ENCODE measurements at places on chromosomes 12 and 14.

- DNase-seq: no peak
Observed at GRCh38 chr14:82366803-82367202, 833.1 kb upstream of the SEL1L start.

- peak; percentile 78 for DNase-seq
Observed at GRCh38 chr12:69534389-69534822, 50.9 kb upstream of the CCT2 start.

DNA sequence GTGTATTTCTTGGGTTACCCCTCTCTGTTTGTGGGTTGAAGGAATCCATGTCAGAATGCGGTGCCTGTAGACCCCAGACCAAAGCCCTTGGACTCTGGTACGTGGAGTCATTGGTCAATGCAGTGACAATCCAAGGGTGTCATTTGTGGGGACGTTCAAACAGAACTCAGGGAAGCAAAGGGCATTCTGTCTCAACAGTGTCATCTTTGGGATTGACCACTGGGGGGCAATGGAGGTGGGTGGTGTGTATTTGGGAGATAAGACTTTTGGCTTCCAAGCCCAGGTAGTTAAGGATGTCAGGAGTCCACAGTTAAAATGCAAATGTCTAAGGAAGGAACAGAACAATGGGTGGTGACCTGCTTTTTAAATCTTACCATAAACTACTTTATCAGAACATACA is 54.6 kb upstream of the CCDC175 start:
- no peak for DNase-seq

GRCh38 chr14:72876005-72876709 is 17.7 kb downstream of the DPF3 start:
- DNase-seq: no peak

GRCh38 chr12:45324391-45324790 is 108.5 kb downstream of the ANO6 start:
- DNase-seq: no peak

- DNase-seq: no peak
Observed at GRCh38 chr14:64698903-64699302, 5.3 kb upstream of the PLEKHG3 start.

DNA sequence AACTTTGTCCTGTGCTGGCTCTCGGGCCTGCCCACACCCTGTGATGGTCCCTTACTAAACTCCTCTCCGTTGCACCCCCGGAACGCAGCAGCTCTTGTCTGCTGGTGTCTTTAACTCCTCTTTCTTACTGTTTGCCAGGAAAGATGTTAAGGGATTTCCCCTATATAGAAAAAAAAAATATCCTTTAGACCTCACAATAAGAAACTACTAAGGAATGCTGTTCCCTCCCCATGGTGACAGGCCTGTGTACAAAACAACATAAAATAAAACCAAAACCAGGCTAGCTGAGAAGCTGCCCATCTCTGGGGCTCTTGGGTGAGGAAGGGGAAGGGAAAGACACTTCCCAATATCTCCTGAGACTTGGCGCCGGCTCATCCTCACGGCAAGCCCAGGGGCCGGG is 95.4 kb downstream of the CHGA start:
- no peak for DNase-seq

GRCh38 chr12:65495233-65495632 is 216.8 kb downstream of the MSRB3 start:
- no peak for DNase-seq

DNA sequence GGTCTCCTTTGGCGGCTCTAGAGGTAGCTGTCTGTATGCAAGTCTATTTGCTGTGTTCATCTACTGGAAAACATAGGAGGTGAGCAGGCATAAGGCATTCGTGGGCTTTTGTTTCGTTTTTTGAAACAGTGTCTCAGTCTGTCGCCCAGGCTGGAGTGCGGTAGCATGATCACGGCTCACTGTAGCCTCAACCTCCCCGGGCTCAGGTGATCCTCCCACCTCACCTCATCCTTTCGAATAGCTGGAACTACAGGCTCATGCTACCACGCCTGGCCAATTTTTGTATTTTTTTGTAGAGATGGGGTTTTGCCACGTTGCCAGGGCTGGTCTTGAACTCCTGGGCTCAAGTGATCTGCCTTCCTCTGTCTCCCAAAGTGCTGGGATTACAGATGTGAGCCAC is 27.5 kb downstream of the FLVCR2 start:
- no peak for DNase-seq

- DNase-seq: no peak
Observed at GRCh38 chr14:28744126-28744525, 22.5 kb upstream of the FOXG1 start.

DNA sequence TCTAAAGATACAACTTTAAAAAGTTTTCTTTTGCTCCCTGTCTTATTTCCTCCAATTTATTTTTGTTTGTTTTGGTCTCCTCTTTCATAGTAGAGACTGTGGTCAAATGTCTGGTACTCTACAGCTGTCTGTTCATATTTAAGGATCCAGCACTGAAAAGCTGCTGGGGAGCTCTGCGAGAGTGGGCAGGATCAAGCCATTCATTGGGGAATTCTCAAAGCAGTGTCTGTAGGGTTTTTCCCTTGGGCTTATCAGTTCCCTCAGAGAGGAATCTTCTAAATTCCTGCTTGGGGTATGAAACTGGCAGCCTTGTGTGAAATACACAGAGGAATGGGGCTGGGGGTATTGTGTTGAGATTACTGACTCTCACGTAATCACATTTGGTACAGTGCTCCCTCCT is 52.3 kb downstream of the FNTB start:
- no peak for DNase-seq

DNA sequence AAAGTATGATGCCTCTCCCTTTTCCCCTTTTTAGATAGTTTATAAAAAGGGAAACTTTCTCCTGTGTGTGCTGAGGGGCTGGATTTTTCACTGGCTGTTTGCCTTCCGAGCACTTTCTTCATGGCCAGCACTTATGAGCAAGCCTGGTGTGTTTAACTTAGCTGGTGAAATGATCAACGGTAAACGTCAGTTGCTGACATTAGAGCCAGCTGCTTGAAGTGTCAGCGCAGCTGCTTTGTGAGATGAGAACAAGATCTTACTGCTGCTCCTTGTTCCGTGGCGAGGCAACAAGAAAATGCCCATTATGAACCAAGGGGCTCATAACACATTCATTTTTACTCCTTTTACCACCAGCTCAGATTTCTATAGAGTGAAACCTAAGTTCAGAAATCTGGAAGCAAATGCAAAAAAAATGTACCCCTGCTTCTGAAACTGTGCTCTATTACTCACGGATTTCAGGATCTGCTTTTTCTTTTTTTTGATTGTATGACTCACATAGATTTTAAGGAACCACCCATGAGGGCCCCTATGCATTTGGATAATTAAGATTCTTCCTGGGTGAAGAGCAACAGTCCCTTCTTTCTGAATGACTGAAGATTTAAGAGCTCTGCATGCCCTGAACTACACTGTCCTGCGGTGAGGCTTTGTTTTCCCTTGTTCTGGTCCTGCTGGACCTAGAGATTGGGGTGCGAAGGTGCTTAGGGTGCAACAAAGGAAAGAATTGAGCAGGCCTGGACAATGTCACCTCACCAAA is 74.3 kb upstream of the CPM start:
- DNase-seq: no peak

DNA sequence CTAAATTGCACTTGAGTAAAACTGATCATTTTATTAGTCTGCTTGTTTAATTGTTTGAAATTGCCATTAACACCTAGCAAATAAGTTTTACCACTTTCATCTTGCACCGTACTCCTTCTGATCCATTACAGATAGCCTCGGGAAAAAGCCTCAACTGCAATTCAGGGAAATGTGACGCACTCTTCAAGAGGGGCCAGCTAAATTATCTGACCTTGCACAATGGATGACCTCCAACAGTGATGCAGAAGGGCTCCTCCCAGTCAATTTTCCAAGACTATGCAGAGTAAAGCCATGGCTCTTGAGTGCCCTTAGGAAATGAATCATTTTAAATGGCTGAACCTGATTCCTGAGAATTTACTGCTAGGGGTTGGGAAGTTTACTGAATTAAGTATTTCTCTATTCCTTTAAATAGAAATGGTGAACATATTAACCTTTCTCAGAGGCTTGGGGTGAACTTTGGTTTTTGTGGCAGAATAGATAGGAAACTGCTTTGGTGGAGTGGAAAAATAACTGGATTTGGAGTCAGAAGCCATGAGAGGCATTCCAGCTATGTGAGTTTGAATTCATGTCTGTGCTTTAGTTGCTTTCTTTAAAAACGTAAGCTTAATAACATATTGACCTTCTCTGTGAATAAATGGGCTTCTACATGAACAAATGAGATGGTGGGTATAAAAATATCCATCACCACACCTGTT is 64.8 kb upstream of the OVCH1 start:
- no peak for DNase-seq

DNA sequence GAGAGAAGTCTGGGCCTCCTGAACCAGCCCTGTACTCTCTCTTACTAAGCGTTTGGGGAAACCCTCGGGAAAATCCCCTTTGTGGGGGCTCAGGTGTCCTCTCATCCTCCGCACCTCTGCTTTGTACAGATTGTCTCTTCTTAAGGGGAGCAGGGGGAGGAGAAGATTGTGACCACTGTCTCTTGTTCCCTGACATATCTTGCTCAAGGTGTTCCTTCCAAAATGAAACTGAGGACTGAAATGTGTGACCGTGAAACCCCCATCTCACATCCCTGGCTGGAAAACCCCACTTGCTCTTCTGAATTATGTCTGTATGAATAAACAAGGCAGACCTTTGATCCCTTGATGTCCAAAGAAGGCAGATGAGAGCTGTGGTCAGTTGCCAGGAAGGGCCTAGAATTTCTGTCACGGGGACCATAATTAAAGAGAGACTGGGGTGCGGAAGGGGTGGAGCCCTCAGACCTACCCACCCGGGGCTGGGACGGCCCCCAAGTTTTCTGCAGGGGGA is 369.8 kb downstream of the AACS start:
- no peak for DNase-seq

- no peak for DNase-seq
Observed at GRCh38 chr12:19794116-19794515, 354.8 kb downstream of the AEBP2 start.

GRCh38 chr12:49636574-49636973 is 13.2 kb downstream of the PRPF40B start:
- no peak for DNase-seq

DNA sequence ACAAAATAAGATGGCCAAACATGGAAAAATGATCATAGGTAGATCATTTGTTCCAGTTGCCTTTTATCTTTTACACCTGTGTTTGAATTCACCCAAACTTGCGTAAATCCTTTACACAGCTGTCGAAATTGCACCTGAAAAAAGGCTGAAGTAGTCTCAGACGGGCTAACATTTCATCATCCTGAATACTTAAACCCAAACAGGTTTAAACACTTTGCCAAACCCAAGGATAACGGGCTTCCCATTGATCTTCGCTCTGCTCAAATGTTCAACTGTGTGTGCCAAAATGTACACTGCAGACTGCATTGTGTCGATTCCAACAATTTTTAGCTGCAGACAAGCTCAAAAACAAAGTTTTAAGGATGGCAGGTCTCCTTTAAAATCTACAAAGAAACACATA is 288.7 kb upstream of the DDHD1 start:
- DNase-seq: no peak

GRCh38 chr14:33026850-33027430 is 88.3 kb downstream of the NPAS3 start:
- no peak for DNase-seq

GRCh38 chr12:94678849-94679248 is 28.5 kb upstream of the TMCC3 start:
- DNase-seq: no peak

DNA sequence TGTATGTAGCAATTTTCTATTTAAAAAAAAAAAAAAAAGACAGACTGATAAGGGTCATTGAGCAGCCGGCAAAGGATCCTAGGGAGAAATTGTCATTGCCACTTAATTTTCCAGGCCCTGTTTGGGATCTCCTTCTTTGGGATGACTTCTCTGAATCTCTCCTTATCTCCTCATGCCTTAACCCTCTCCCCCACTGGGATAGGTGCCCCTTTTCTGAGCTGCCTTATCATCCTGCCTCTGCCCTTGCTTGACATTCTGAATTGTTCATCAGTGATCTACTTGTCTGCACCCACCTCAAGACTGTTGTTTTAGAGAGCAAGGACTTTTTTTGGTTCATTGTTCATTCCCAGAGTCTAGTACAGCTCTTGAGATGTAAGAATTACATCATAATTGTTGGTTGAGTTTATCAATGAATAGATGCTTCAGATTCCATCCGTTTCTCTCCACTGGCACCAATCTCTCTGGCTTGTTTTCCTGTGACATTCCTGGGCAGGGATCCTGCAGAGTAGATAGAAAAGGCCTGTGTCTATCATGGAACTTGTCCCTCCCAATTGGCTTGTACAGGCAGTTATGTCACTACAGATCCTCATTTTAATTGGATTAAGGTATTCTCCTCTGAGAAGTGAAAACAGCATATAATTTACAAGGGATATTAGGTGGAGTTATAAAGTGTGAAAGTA is 42.6 kb downstream of the SOCS2 start:
- DNase-seq: no peak

DNA sequence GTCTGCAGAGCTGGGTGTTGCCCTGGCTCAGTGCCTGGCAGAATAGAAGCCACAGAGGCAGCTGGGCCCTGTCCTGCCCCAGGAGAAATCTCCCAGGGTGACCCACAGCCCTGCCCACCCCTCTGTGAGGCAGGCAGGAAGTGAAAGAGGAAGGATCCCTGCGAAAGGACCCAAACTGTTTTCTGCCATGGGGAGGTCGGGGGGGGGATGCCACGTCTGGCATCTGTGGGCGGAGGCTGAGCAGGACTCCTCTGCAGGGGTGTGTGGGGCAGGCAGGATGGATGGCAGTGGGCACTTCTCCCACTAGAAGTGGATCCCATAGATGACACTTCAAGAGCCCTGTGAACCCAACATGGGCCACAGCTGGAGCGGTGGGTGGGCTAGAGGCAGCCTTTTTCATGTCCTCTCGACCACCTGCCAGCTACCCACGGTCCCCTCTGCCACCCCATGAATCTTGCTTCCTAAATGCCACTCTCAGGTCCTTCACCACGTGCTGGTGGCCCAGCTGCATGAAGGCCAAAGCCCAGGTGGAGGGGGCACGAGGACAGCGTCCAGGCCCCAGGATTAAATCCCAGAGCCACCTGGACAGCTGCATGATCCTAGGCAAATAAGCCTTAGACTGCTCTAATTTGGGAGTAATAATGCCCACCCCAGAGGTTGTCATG is 3.6 kb downstream of the PAPLN start:
- DNase-seq: no peak

DNA sequence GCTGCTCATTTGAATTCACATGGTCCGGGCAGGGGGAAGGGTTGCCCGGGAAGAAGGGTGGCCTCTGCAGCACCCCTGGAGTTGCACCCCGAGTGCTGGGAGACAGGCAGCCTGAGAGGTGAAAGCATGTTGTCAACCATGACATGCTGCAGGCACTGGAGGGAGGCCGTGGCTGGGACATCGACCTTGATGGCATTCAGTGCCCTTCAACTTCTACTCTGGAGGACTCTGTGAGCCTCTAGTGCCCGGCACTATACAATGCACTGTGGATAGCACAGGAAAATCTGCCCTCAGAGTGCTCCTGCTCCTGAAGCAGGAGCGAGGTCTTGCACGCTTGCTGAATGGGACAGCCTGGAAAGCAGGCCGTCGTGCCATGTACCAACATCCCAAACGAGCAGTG is 359.3 kb upstream of the FKBP4 start:
- DNase-seq: no peak
